ENCODE measurements at places on chromosomes 5 and 9. TPM values are rescaled to one million over a fixed set of nuclear protein-coding genes. Genes with fewer than 3 reads are reported as not detected.

The SOX30 gene
- 0.02 TPM for polyA plus RNA-seq

The LRRC19 gene
- not detected for polyA plus RNA-seq

The IL3 gene
- not detected for polyA plus RNA-seq

The OMD gene
- polyA plus RNA-seq: 0.07 TPM

The ESM1 gene
- polyA plus RNA-seq: 0.50 TPM

The CAPSL gene
- polyA plus RNA-seq: 0.96 TPM

The FRMD3 gene
- polyA plus RNA-seq: 0.19 TPM

The SPINK1 gene
- not detected for polyA plus RNA-seq

The ZNF367 gene
- polyA plus RNA-seq: 6.4 TPM

- H3K4me1 ChIP-seq: no peaks in the 10 kb centered on the region
- no peak for DNase-seq
- no peaks in the 10 kb centered on the region for H3K36me3 ChIP-seq
Measured at GRCh38 chr9:107584186-107584585, 94.6 kb upstream of the KLF4 start.

- peak overlapping the region; percentile 0 for H3K27ac ChIP-seq
- peaks cover 3% of the 10 kb centered on the region for H3K4me1 ChIP-seq
- no peaks in the 10 kb centered on the region for H3K27me3 ChIP-seq
- peak overlapping the region; percentile 77 for H3K4me3 ChIP-seq
Measured at GRCh38 chr9:94168203-94169000, 84.1 kb downstream of the PTPDC1 start.

DNA sequence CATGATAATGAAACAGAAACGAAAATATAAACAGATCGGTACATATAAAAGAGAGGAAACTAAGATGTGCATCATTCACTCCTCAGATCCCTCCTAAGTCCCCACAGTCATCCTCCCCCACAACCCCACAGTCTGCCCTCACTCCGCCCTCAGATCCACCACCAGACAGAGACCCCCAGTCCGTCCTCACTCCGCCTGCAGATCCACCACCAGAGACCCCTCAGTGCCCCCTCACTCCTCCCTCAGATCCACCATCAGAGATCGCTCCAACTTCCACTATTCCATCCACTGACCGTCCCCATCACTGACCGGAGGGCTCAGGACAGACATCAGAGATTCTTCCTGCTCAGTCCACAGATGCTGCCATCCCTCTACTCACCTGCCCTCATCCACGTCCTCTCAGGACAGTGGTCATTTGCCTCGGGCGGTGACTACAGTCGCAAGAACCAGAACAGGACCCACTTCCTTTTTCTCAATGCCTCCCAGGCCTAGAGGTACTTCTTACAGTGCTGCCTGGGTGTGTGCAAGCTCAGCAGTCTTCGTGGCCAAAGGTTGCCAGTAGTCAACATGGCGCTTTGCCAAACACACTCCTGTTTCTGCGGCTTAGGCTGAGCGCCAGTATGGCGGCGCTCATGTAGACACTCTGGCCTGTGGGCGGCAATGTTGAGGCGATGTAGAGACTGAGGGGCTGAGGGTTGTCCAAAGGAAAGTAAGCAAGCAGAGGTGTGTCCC is 8.3 kb upstream of the SPATA31C1 start:
- H3K27me3 ChIP-seq: no peaks in the 10 kb centered on the region
- H3K4me3 ChIP-seq: no peak overlapping the region
- H3K4me1 ChIP-seq: no peaks in the 10 kb centered on the region
- H3K36me3 ChIP-seq: no peaks in the 10 kb centered on the region
- H3K27ac ChIP-seq: no peak overlapping the region
- DNase-seq: no peak

GRCh38 chr5:136992796-136993489 is 506.2 kb downstream of the SPOCK1 start:
- no peak for DNase-seq
- no peak overlapping the region for H3K27ac ChIP-seq
- H3K4me1 ChIP-seq: no peaks in the 10 kb centered on the region
- no peaks in the 10 kb centered on the region for H3K36me3 ChIP-seq
- H3K4me3 ChIP-seq: no peak overlapping the region

DNA sequence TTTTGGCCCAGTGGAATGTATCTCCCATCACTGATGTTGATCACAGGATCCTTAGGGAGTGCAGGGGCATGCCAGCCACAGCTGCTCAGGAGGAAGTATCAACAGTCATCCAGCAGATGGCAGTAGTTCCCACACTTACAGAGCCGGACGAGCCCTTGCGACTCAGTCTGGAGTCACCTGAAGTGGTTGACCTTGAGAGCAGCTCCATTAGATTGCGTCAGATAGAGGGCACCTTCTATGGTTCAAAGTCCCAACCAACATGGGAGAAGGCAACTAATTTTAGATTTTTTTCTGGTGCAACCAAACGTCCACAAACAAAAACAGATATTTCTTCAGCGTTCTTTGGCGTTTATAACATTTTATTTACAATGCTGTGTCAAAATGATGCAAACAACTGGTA is 124.5 kb downstream of the EGFLAM start:
- H3K4me3 ChIP-seq: no peak overlapping the region
- H3K4me1 ChIP-seq: no peaks in the 10 kb centered on the region
- peaks cover 13% of the 10 kb centered on the region for H3K27me3 ChIP-seq

- H3K4me3 ChIP-seq: no peak overlapping the region
- no peak overlapping the region for H3K27ac ChIP-seq
- peaks cover 5% of the 10 kb centered on the region for H3K27me3 ChIP-seq
- no peaks in the 10 kb centered on the region for H3K4me1 ChIP-seq
- DNase-seq: no peak
- H3K36me3 ChIP-seq: no peaks in the 10 kb centered on the region
Measured at GRCh38 chr5:39352951-39353350, 11.3 kb downstream of the C9 start.

DNA sequence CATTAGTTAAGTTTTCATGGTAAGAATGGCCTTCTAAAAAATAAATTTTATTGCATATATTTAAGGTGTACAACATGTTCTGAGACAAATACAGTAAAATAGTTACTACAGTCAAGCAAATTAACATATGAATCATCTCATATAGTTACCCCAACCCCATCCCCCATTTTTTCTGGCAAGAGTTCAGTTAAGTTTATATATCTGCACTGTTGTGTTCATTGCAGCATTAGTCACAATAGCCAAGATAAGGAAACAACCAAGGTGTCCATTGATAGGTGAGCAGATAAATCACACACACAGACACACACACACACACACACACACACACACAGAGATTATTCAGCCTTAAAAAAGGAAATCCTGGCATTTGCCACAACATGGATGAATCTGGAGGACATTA is 37.2 kb upstream of the OTULIN start:
- H3K4me3 ChIP-seq: no peak overlapping the region
- DNase-seq: no peak
- H3K36me3 ChIP-seq: no peaks in the 10 kb centered on the region
- H3K27me3 ChIP-seq: no peaks in the 10 kb centered on the region

- no peak overlapping the region for H3K27ac ChIP-seq
- H3K4me3 ChIP-seq: no peak overlapping the region
- no peaks in the 10 kb centered on the region for H3K27me3 ChIP-seq
- no peak for DNase-seq
- peaks cover 11% of the 10 kb centered on the region for H3K4me1 ChIP-seq
Measured at GRCh38 chr5:35863159-35863558, 6.5 kb downstream of the IL7R start.

DNA sequence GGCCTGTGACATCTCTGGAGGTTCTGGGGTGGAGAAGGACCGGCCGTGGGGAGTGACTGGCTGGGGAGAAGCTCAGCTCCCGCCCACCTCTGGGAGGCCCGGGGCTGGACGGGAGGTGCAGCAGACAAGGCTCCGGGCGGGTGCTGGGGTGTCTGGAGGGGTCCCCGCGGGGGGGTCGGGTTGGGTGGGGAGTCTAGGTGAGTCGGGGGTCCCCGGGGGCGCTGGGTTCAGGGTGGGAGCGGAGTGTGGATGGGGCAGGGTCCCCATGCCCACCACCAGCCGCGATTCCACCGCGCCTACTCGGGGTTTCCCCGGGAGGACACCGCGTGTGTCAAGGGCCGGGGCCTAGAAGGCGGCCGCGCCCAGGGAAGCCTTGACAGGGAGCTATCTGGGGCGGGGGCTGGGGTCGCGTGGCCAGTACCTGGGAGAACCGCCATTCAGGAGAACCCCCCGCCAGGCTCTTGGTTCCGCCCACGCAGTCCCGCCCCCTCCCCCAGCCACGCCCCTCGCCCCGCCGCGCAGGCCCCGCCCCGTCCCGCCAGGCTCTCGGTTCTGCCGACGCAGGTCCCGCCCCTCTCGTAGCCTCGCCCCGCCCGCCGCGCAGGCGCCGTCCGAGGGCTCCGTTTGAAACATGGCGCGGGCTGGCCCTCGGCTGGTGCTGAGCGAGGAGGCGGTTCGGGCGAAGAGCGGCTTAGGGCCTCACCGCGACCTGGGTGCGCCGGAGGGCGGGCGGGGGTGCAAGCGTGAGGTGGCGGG is at the start of gene CEP72:
TSS of gene CEP72 (plus strand) at position 610 of the 756 bp plus-strand sequence. CDS start at position 632, 22 bp downstream.
- H3K27ac ChIP-seq: no peak within 1 kb of the TSS
- H3K27me3 ChIP-seq: no peaks in the 10 kb centered on the region
- H3K4me3 ChIP-seq: peak within 1 kb of the TSS; percentile 79

- DNase-seq: peak; percentile 3
- H3K4me1 ChIP-seq: no peaks in the 10 kb centered on the region
- no peaks in the 10 kb centered on the region for H3K36me3 ChIP-seq
- no peak overlapping the region for H3K4me3 ChIP-seq
- no peak overlapping the region for H3K27ac ChIP-seq
- no peaks in the 10 kb centered on the region for H3K27me3 ChIP-seq
Measured at GRCh38 chr5:50325237-50325832, 115.8 kb downstream of the EMB start.

DNA sequence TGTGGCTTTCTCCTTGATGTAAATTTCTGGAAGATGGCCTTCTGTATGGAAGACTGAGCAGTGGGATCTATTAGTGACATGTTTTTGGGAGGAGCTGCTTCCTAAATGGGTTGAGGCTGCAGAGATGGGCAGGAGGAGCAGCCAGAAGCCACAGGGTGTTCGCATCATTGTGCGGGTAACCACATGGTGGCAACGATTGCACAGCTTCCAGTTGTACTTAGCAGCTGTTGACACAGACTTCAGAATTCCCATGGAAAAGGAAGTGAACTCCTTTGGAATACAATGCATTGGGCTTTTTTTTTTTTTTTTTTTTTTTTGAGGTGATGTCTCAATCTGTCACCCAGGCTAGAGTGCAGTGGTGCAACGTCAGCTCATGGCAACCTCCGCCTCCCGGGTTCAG is 297.3 kb downstream of the NR3C1 start:
- no peaks in the 10 kb centered on the region for H3K36me3 ChIP-seq
- no peaks in the 10 kb centered on the region for H3K4me1 ChIP-seq
- no peak overlapping the region for H3K4me3 ChIP-seq
- no peak overlapping the region for H3K27ac ChIP-seq
- H3K27me3 ChIP-seq: no peaks in the 10 kb centered on the region
- peak; percentile 80 for DNase-seq

- H3K4me1 ChIP-seq: no peaks in the 10 kb centered on the region
Measured at GRCh38 chr5:128097224-128097623, 13.7 kb downstream of the SLC12A2 start.

DNA sequence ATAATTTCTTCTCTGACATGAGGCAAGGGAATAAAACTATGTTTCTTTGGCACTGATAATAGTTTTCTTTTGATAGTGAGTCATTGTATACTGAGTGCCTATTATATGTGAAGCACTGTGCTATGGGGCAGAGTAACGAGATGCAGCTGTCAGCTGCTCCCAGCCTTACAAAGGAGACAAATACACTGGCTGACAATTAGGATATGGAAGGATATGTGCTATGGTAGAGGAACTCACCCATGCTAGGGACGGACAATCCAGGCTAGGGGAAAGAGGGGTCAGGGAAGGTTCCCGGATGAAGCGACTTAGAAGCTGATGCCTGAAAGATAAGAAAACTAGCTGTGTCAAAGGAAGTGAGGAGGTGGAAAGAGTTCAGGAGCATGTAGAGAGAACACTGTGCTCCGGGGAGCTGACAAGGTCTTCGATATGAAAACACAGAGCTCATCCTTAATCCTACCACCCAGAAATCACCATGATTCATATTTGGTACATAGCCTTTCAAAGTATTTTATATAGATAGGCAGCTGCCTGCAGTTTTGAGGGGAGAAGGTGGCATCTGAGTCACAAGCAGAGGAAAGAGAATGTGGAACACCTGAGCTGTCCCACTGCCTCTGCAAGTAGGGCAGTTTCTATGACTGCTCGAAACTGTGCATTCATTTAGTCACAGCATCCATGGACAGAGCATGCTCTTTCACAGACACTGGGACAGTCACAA is 12.1 kb downstream of the BSPRY start:
- no peaks in the 10 kb centered on the region for H3K36me3 ChIP-seq
- H3K27me3 ChIP-seq: peaks cover 4% of the 10 kb centered on the region

GRCh38 chr5:142087920-142088679 is 20.5 kb upstream of the NDFIP1 start:
- peaks cover 13% of the 10 kb centered on the region for H3K27me3 ChIP-seq
- DNase-seq: no peak
- H3K36me3 ChIP-seq: no peaks in the 10 kb centered on the region
- H3K4me1 ChIP-seq: no peaks in the 10 kb centered on the region

DNA sequence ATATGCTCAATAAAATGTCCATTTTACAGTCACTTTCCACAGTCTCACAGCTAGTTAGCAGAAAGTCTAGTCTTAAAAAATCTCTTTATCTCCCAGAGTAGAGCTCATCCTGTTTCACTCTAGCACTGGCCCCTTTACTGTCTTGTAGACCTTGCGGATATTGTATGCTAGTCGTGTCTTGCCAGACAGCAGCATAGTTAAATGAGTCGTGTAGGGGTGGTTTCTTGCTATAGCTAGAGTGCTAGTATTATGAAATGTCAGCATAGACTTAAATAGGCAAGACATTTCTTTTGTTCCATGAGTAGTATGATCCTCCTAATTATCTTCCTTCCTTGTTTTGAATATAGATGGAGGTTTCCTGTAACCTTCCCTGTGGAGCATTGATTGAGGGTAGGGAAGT is 77.4 kb downstream of the C7 start:
- H3K4me3 ChIP-seq: no peak overlapping the region
- no peaks in the 10 kb centered on the region for H3K36me3 ChIP-seq
- no peak for DNase-seq

DNA sequence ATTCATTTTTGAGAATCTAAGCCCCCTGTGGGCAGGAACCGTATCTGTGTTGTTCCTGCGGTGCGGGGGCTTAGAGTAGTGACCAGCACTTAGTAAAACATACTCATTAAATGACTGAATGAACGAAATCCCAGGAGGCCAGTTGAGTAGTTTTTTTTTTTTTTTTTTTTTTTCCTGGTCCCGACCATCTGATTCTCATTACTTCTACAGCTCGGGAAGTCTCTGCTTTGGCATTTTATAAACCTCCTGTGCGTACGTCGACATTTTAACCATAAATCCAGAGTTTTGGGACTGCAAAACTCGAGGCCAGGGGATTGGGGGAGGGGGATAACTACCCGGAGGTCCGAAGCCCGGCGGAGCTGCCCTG is 31.5 kb upstream of the SPRY4 start:
- peak overlapping the region; percentile 99 for H3K27ac ChIP-seq
- peak overlapping the region; percentile 72 for H3K4me3 ChIP-seq
- no peaks in the 10 kb centered on the region for H3K27me3 ChIP-seq

GRCh38 chr5:165139721-165140120 is 1634.3 kb downstream of the MAT2B start:
- no peak for DNase-seq
- H3K4me1 ChIP-seq: no peaks in the 10 kb centered on the region
- no peak overlapping the region for H3K27ac ChIP-seq
- H3K36me3 ChIP-seq: no peaks in the 10 kb centered on the region
- H3K27me3 ChIP-seq: no peaks in the 10 kb centered on the region
- no peak overlapping the region for H3K4me3 ChIP-seq
